Stimulated activated CD4-positive, alpha-beta T cell treated with anti-CD3 and anti-CD28 coated beads, Interleukin-1b, Interleukin-23, amount 100 ng/mL, for 48 hours (primary cell): ENCODE measurements at places on chromosomes 3 and 15.

GRCh38 chr15:51678096-51678495 is 3.2 kb upstream of the SCG3 start:
- no peak for DNase-seq

DNA sequence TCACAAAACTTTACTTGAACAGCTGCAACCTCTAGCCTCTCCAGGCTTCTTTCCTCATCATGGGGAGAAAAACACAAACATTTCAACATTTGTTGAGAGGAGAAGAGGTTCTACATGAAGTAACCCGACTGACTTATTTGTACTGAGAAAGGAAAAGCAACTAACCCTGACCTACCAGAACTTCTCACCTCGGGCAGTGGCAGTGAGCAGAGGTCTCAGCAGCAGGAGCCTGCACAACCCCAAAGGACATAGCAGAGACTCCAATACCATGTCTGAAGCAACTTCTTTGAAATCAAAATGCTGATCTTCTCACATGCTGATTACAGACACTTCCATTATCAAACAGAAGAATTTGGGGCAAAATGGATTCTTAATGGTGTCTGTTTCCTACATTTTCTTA is 1085.6 kb upstream of the CFAP20DC start:
- no peak for DNase-seq

GRCh38 chr15:78097667-78098066 is 5.3 kb downstream of the SH2D7 start:
- DNase-seq, result no peak

DNA sequence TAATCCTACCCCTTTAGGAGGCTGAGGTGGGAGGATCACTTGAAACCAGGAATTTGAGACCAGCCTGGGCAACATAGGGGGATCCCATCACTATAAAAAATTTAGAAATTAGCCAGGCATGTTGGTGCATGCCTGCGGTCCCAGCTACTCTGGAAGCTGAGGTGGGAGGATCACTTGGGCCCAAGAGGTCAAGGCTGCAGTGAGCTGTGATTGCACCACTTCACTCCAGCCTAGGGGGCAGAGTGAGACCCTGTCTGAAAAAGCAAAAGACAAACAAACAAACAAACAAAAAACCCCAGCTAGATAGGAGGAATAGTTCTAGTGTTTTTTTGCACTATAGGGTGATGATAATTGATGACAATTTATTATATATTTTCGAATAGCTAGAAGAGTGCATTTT is 70.6 kb upstream of the CHRNB4 start:
- DNase-seq, result no peak

- no peak for DNase-seq
Observed at GRCh38 chr15:60003243-60004008, 685 bp upstream of the FOXB1 start.

GRCh38 chr3:71281280-71281679 is 302.2 kb downstream of the FOXP1 start:
- DNase-seq, result no peak

GRCh38 chr15:75198560-75199356 is 2.9 kb upstream of the C15orf39 start:
- DNase-seq, result peak; percentile 47

- DNase-seq, result no peak
Observed at GRCh38 chr3:130543322-130543721, 26.3 kb downstream of the COL6A6 start.
